ENCODE measurements at places on chromosomes 13 and 19. TPM values are rescaled to one million over a fixed set of nuclear protein-coding genes. Genes with fewer than 3 reads are reported as not detected.

DNA sequence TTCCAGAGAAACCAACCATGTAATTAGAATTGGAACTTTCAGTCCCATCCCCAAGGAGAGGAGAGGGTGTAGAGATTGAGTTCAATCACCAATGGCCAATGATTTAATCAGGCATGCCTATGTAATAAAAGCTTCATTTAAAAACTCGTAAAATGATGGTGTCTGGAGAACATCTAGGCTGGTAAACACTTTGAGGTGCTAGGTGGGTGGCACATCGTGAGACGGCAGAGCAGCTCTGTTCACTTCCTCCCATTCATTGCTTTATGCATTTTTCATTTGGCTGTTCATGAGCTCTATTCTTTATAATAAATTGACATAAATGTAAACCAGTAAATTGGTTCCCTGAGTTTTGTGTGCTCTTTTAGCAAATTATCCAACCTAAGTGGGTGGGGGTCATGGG, 90.1 kb downstream of the ELF1 start:
- H3K36me3 ChIP-seq: peaks cover 12% of the 10 kb centered on the region
- H3K4me3 ChIP-seq: no peak overlapping the region
- no peak overlapping the region for H3K27ac ChIP-seq
- DNase-seq: no peak

Gene LIN37
- 21.4 TPM for polyA plus RNA-seq

- DNase-seq: peak; percentile 52
- H3K4me1 ChIP-seq: peaks cover 11% of the 10 kb centered on the region
- H3K27ac ChIP-seq: peak overlapping the region; percentile 27
- peak overlapping the region; percentile 84 for H3K4me3 ChIP-seq
- H3K36me3 ChIP-seq: no peaks in the 10 kb centered on the region
- H3K27me3 ChIP-seq: no peaks in the 10 kb centered on the region
Observed at GRCh38 chr19:19405971-19406877, 749 bp downstream of the GATAD2A start.

Gene NR2F6
- polyA plus RNA-seq: 38.9 TPM

GRCh38 chr19:40367577-40368434, 19.3 kb downstream of the PLD3 start:
- no peak overlapping the region for H3K4me3 ChIP-seq
- peaks cover 3% of the 10 kb centered on the region for H3K4me1 ChIP-seq
- DNase-seq: no peak
- no peak overlapping the region for H3K27ac ChIP-seq
- no peaks in the 10 kb centered on the region for H3K36me3 ChIP-seq

- no peak overlapping the region for H3K4me3 ChIP-seq
- no peaks in the 10 kb centered on the region for H3K27me3 ChIP-seq
- no peak overlapping the region for H3K27ac ChIP-seq
Observed at GRCh38 chr13:53141336-53141735, 112.7 kb downstream of the OLFM4 start.

- no peak for DNase-seq
- H3K27me3 ChIP-seq: no peaks in the 10 kb centered on the region
- no peaks in the 10 kb centered on the region for H3K4me1 ChIP-seq
- no peak overlapping the region for H3K4me3 ChIP-seq
Observed at GRCh38 chr13:92042522-92042921, 644.1 kb downstream of the GPC5 start.

DNA sequence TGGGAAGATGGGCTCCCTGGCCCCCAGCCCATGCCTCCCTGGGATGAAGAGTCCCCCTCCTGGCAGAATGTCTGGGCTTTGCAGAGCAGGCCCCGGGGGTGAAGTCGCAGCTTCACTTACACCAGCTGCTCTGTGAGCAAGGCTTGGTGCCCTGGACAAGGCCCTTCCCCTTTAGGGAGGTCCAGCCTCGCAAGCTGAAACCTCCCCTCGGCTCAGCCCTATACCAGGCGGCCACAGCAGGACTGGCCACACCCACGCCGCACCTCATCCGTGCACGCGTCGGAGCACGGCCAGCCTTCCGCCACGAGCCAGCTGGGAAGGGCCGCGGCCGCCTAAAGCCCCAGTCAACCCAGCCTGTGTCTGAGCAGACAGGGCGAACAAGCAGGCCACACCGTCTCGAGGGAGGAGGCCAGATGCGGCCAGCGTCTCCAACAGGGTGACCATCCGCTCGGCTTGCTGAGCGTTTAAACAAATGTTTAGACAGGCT, 83.2 kb upstream of the MCF2L start:
- no peaks in the 10 kb centered on the region for H3K4me1 ChIP-seq
- no peak overlapping the region for H3K4me3 ChIP-seq
- DNase-seq: peak; percentile 83
- no peaks in the 10 kb centered on the region for H3K36me3 ChIP-seq
- H3K27ac ChIP-seq: no peak overlapping the region
- H3K27me3 ChIP-seq: no peaks in the 10 kb centered on the region

DNA sequence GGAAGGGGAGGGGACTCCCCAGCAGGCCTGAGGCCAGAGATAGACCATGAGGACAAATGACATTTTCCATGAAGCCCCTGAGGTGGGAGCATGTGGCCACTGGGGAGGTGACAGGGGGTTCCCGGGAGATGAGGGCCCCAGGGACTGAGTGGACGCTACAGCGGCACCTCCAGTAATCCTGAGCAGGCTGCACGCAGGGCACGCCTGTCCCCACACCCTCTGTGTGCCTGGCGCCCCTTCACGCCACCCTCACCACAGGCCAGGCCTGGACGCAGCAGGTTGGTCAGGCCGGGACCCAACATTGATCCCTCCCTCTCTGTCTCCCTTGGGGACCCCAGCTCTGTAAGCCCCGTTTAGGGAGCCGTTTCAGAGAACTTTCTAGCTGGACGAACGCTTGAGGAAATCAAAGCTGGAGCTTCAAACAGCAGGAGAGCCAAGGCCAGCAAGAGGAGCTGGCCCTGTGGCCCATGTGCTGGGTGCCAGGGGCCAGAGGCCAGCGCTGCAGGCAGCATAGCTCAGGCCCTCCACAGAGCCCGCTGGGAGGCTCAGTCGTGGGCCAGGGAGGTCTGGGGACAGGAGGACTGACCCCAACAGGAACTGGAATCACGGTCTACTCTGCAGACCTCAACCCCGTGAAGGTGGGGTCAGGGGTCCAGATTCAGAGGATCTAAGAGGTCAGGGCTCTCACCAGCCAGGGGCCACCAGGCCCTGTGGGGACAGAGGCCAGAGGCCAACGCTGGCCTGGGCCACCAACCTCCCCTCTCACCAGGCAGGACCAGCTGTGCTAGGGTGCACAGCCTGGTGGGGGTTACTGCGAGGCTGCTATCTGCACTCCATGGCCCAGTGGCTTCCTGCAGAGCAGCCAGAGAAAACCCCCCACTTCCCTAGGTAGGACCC, 14.6 kb downstream of the LSM4 start:
- H3K27me3 ChIP-seq: no peaks in the 10 kb centered on the region
- no peak overlapping the region for H3K4me3 ChIP-seq
- DNase-seq: no peak
- no peaks in the 10 kb centered on the region for H3K36me3 ChIP-seq
- no peak overlapping the region for H3K27ac ChIP-seq
- H3K4me1 ChIP-seq: peaks cover 18% of the 10 kb centered on the region

DNA sequence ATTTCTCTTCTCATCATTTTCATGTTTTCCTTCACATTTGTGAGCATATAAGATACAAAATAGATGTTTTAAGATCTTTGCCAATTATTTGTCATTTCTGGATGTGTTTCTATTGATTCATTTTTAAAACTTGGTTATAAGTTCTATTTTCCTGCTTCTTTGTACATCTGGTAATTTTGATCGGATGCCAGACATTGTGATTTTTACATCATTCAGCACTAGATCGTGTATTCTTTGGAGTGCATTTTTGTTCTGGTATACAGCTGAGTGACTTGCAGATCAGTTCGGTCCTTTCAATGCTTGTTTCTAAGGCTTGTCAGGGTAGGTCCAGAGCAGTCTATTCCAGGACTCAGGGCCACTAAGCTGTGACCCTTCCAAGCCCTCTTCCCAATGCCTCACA, 198.2 kb downstream of the KLF12 start:
- DNase-seq: peak; percentile 64
- H3K4me3 ChIP-seq: no peak overlapping the region
- H3K27me3 ChIP-seq: no peaks in the 10 kb centered on the region
- no peak overlapping the region for H3K27ac ChIP-seq
- H3K36me3 ChIP-seq: no peaks in the 10 kb centered on the region

DNA sequence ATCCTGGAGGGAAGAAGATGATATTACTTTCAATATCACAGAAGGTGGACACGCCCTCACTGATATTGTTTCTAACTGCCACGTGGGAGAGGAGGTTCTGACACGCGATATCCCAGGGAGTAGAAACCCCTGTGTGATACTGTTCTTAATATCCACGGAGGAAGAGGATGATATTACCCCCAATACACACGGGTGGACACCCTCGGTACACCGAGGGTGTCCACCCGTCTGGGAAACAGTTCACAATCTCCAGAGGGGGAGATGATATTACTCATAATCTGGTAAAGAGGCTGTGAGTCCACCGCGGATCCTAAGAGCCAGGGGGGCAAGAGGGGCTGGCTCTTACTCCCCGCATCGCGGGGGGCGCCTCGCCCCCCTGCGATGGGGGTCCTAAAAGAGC, 29.7 kb upstream of the RGCC start:
- no peak overlapping the region for H3K27ac ChIP-seq
- no peaks in the 10 kb centered on the region for H3K36me3 ChIP-seq
- H3K4me3 ChIP-seq: no peak overlapping the region
- no peaks in the 10 kb centered on the region for H3K27me3 ChIP-seq

Gene PPP1R13L
- 28.5 TPM for polyA plus RNA-seq

Data from endothelial cell of umbilical vein (primary cell).